ENCODE measurements at places on chromosomes 3 and 15. TPM values are rescaled to one million over a fixed set of nuclear protein-coding genes. Genes with fewer than 3 reads are reported as not detected.

Gene CLDN18
- not detected for total RNA-seq

- no peaks in the 10 kb centered on the region for H3K27me3 ChIP-seq
- DNase-seq = no peak
- no peak overlapping the region for H3K4me3 ChIP-seq
Measured at GRCh38 chr15:95485367-95485766, 845.1 kb upstream of the NR2F2 start.

Gene THSD4
- not detected for total RNA-seq

DNA sequence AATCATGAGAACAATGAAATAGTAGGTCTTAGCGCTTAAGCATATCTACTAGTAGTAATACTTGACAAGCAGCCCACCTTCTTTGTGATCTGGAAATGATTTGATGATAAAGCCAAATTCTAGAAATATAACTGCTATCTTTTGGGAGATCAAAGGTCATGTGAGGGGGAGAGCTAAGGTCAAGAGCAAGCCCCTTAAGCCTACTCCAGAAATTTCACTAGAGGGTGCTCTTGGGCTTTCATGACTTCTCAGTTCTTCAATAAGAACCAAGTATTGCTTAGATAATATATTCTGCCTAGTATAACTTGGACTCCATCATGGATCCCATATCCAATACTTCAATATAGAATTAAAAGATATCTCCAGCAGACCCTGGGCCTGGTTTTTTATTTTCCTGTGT, 319.6 kb downstream of the ZBTB20 start:
- H3K36me3 ChIP-seq = no peaks in the 10 kb centered on the region
- no peak overlapping the region for H3K4me3 ChIP-seq
- H3K27ac ChIP-seq = no peak overlapping the region
- no peak for DNase-seq

DNA sequence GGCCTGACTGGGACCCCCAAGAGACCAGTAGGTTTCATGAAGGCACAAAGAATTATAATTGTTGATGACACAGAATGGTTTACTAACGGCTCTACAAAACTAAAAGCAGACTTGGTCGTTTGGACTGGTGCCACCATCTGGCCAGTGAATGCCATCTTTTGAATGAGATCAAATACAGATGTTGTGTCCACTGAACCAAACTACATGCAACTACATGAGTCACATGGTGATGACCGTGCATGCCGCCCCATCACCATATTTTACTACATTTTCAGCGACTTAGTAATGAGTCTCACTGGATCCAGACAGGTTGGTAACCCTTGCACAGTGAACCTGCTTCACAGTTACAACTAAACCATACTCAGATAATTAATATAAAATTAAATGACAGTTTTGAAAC, 803.3 kb downstream of the DIPK2A start:
- DNase-seq = no peak
- H3K27ac ChIP-seq = no peak overlapping the region
- H3K4me3 ChIP-seq = no peak overlapping the region
- no peaks in the 10 kb centered on the region for H3K27me3 ChIP-seq
- H3K36me3 ChIP-seq = no peaks in the 10 kb centered on the region
- H3K4me1 ChIP-seq = no peaks in the 10 kb centered on the region

DNA sequence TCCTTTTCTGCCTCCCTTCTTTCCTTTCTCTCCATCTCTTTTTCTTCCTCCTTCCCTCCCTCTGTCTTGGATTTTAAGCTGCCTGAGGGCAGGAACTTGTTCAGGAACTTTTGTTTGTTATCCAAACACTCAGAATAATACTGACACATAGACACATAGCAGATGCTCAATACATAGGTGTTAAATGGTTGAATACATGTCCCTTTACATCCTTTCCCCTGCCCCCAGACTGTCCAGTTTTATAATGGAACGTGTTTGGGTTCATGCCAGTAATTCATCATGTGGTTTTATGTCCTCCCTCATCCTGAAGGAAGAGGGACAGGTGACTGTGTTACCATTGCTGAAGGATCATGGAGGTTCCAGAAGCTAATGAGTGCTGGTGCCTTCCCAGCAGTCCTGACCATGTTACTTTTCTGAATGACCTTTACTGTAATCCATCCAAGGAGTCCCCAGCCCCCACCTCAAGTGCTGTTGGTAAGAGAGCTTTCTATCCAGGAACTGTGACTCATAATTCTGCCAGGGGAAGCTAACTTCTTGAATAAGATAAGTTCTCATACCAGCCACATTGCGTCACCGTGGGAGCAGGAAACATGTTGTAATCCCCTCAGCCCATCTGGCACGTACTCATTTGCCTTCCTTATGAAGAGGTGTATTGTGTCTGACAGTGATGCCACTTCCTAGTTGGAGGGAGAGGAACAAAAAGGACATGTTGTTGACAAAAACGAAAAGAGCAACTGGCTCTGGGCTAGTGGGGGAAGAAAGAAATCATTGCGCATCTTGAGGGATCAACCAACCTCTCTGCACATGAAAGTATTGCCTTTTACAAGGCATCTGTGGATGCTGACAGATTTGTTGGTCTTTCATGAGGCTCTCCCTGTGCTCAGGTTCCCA, 52.4 kb downstream of the IL1RAP start:
- H3K36me3 ChIP-seq = peaks cover 25% of the 10 kb centered on the region
- peaks cover 45% of the 10 kb centered on the region for H3K4me1 ChIP-seq
- DNase-seq = peak; percentile 90
- peak overlapping the region; percentile 84 for H3K27ac ChIP-seq

Gene MESP2
- total RNA-seq = not detected

GRCh38 chr3:72490688-72491435, 357.4 kb downstream of the SHQ1 start:
- no peak overlapping the region for H3K4me3 ChIP-seq
- no peak overlapping the region for H3K27ac ChIP-seq
- peaks cover 28% of the 10 kb centered on the region for H3K4me1 ChIP-seq
- H3K27me3 ChIP-seq = peaks cover 3% of the 10 kb centered on the region

DNA sequence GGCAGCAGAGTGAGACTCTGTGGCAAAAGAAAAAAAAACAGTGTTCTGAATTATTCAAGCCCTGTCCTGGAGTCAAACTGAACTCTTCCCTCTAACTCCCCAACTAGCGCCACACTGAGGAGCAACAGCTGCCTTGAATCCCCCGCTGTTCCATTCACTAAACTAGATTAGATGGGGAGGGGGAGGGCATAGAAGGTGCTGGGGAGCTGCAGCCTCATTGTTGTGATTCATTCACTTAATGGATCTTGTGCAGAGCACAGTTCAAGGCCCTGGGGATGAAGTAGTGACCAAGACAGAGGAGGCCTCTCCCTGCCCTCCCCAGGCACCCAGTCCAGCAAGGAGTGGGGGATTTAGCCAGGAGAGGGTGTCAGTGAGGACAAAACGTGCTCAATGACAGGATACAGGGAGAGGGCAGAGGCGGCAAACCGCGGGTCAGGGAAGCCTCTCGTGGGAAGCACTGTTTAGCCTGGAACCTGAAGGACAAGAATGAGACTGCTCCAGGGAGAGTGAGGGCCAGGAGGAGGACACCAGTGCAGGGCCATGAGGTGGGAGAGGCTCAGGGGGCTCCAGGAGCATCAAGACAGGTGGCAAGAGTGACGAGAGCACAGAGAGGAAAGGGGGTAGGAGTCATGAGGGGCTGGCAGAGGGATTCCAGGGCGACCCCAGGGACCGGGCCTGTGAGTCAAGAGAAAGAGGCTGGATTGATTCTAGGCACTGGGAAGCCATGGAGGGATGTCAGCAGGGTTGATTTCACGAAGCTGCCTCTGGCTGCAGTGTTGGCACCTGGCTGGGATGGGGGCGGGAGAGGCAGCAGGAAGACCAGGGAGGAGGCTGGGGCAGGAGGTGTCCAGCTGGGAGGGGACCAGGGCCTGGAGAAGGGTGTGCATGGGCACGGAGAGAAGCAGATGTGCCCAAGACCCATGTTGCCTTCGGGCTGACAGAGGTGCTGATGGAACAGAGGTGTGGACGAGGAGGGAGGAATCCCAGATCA, 31.4 kb downstream of the ALS2CL start:
- DNase-seq = peak; percentile 4
- no peaks in the 10 kb centered on the region for H3K36me3 ChIP-seq
- no peak overlapping the region for H3K27ac ChIP-seq
- H3K4me3 ChIP-seq = no peak overlapping the region

GRCh38 chr15:50140098-50140497, 21.1 kb upstream of the ATP8B4 start:
- DNase-seq = no peak
- H3K4me3 ChIP-seq = no peak overlapping the region
- no peaks in the 10 kb centered on the region for H3K36me3 ChIP-seq
- H3K27me3 ChIP-seq = peaks cover 7% of the 10 kb centered on the region
- peaks cover 42% of the 10 kb centered on the region for H3K4me1 ChIP-seq

Gene CPN2
- not detected for total RNA-seq

DNA sequence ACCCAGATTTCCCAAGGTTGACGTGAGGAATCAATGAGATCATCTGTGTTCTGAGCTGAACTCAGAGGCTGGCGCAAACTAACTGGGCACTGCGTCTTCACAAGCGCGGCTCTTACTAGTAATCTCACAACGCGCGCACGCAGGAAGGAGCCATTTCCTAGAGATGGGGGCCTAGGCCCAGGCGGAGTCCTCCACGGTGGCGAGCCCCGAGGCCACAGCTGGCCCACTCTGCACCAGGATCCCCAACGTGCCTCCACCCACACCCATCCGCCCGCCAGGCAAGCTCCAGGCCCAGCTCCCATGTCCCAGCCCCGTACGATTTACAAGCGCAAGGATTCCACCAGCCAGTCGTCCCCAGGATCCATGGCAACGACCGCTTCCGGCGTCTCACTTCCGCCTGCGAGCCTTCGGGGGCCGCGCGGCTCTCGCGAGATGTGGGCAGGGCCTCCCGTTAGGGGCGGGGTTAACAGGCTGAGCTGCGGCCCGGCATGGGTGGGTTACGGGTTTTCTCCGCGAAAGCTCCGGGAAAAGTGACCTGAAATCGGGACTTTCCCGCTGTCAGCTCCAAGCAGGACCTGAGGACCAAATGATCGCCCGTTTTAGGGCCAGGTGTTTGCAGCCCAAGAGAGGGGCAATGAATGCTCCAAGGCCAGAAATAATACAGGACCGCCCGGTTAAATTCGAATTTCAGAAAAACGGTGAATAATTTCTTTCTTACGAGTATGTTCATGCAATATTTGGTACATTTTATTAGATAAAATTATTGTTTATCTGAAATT, at the start of gene WDR73:
WDR73 (minus strand) TSS at position 374 of the 779 bp plus-strand sequence; CDS start at position 365, 9 bp downstream.
- peaks cover 41% of the 10 kb centered on the region for H3K4me1 ChIP-seq
- H3K36me3 ChIP-seq = peaks cover 11% of the 10 kb centered on the region
- peak; percentile 98 for DNase-seq

- no peak overlapping the region for H3K27ac ChIP-seq
- DNase-seq = no peak
- H3K27me3 ChIP-seq = peaks cover 12% of the 10 kb centered on the region
- H3K4me3 ChIP-seq = no peak overlapping the region
- peaks cover 6% of the 10 kb centered on the region for H3K4me1 ChIP-seq
Measured at GRCh38 chr3:17806201-17806600, 63.8 kb upstream of the TBC1D5 start.

Gene RAB5A
- total RNA-seq = 55.6 TPM

GRCh38 chr3:24520101-24520495, 25.4 kb upstream of the THRB start:
- H3K4me1 ChIP-seq = no peaks in the 10 kb centered on the region
- peaks cover 39% of the 10 kb centered on the region for H3K27me3 ChIP-seq

DNA sequence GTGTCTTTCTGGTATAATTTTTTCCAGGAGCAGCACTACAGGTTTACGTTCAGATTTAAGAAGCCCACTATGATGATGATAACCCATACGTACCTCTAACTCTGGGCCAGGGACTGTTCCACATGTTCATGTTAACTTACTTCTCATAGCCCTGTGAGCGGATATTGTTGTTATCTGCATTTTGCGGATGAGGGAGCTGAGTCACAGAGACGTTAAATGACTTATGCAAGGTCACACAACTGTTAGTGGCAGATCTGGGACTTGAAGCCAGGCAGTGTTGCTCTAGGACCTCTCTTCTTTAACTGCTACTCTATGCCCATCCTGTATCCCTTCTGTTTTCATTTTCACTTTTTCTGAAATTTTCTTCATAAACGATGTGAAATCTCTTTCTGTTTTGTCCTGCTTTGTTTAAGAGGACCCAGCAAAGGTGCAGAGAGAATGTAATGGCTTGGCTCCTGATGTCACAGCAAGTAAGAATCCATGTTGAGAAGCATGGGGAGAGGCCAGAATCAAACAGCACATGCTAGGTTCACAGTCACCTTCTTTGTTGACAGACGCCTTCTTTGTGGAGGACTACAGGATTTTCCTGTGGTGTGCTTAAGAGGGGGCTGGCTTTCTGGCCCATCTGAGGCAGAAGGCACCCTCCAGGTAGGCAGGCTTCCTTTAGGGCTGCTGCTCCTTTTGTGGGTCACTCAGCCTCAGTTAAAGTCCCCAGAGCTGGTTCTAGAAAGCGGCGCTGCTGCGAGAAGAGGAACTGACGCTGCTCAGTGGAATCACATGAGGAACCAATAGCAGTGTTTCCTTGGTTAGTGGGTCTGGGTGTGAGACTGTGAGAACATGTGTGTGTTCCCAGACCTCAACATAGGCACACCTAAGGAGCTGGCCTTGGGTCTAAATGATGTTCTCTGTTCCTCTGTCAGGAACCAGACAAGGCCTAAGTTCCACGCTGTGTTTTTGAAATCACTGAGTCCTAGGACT, 121.6 kb downstream of the TMEM108 start:
- H3K4me3 ChIP-seq = no peak overlapping the region
- H3K36me3 ChIP-seq = no peaks in the 10 kb centered on the region
- no peak overlapping the region for H3K27ac ChIP-seq
- H3K27me3 ChIP-seq = peaks cover 1% of the 10 kb centered on the region
- no peak for DNase-seq

DNA sequence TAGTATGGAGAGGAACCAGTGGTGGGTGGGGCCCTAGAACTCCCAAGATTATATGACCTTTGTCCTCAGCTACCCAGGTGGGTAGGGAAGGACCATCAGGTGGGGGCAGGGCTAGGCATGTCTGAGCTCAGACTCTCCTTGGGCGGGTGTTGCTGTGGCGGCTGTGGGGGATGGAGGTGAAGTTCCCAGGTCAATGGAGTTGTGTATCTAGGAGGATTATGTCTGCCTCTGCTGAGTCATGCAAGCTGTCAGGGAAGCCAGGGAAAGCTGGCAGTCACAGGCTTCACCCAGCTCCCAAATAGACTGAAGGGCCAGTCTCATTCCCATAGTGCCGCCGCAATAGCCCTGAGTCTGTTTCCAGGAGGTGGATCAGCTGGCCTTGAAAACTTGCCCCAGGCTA, 139.7 kb upstream of the CFAP20DC start:
- no peaks in the 10 kb centered on the region for H3K36me3 ChIP-seq
- no peaks in the 10 kb centered on the region for H3K27me3 ChIP-seq
- H3K4me3 ChIP-seq = no peak overlapping the region
- no peak for DNase-seq
- H3K4me1 ChIP-seq = no peaks in the 10 kb centered on the region

Gene SPSB4
- total RNA-seq = not detected

All from activated CD4-positive, alpha-beta memory T cell treated with anti-CD3 and anti-CD28 coated beads for 36 hours (primary cell).